Fibroblast of skin of abdomen (primary cell): ENCODE measurements at places on chromosomes 6 and 20.

DNA sequence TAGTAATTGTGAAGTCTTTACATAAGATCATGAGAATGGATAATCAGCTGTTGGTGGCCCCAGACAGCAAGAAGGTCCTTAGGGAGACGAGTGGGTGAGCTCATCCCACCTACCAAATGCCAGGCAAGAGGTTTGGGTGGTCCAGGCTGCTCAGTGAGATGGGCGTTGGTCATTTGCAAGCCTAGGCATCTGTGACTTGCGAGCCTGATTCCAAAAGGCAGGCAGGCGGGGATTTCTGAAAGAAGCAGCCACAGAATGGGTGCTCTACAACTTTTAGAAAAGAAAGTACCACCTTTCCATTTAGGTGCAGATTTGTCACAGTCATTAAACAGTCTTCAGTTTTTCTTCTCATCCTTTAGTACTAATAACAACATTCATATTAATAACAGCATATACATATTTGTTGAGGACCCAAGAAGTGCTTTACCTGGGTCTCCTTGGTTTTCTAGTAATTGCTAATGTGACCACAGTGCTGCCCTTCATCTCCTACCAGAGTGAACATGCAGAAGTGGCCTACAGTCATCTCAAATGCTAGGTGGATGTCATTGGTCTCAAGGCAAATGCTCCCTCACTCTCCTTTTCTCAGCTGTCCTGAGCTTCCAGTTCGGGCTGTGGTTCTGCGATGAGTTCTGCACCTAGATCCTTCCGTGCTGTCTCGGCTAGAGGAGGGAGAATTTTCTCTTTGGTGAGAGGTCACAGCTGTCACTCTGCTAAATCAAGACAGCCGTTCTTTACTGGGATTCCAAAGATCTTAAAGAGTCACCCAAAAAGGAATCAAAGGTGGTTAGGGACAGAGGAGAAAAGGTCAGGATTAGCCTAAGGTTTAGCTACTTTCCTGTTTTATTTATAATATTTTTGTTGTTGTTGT lies 2.7 kb downstream of the WRNIP1 start:
- DNase-seq: no peak

- DNase-seq: peak; percentile 31
These were observed 36.8 kb downstream of the NCR2 start for GRCh38 chr6:41371992-41372831.

DNA sequence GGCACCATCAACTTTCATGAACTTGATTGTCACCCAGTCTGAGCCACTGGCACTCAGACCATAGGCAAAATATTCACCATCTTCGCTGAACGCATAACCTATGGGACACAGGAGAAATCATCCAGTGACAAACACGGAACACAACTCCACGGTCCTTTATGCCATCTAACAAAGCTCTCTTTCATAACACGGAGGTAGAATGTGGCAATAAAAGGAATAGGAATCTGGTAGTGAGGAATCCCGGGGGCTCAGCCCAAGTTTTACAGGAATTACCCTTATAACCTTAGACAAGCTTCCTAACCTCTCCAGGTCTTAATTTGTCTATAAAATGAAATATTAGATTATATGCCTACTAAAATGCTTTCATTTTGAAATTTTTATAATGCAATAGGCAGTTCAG lies 29.4 kb downstream of the PREP start:
- DNase-seq: no peak

DNA sequence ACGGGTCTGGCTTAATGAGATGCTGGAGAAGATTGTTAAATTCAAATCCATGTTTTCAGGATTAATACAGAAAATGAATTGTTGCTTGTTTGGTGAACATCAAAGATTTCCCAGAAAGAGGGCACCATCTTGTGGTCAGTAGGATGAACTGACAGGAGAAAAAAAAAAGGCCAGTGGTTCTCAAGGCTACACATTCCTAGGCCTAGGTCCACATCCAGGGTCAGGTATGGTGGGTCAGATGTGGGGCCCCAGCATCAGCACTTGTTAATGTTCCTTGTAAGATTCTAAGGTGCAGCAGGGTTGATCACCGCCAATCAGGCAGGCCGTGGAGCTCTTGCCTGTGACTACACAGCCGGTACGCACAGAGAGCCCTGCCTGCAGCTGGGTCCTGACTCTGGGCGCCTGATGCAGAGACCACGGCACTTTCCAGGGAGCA lies 34.0 kb upstream of the FOXO3 start:
- DNase-seq: peak; percentile 39

GRCh38 chr6:77019081-77019480 lies 444.2 kb downstream of the HTR1B start:
- no peak for DNase-seq

GRCh38 chr20:37567331-37567665 lies 39.6 kb upstream of the BLCAP start:
- no peak for DNase-seq

- DNase-seq: peak; percentile 20
These were observed 59.5 kb downstream of the TBC1D32 start for GRCh38 chr6:121274666-121275295.

DNA sequence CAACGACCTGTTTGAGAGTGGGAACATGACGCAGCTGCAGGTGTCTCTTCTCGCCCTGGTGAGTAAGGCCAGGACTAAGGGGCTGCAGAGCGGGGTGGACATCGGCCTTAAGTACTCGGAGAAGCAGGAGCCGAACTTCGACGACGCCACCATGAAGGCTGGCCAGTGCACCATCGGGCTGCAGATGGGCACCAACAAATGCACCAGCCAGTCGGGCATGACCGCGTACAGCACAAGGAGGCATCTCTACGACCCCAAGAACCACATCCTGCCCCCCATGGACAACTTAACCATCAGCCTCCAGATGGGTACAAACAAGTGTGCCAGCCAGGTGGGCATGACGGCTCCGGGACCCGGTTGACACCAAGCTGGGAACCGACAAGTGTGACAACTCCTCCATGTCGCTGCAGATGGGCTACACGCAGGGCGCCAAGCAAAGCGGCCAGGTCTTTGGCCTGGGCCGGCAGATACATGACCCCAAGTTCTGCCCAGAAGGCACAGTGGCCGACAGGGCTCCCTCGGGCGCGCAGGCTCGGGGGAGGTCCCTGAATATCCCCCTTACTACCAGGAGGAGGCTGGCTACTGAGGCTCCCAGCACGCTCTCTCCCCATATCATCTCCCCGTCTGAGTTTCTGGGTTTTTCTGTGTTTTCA lies 15.9 kb upstream of the AMD1 start:
- no peak for DNase-seq

- DNase-seq: no peak
These were observed 168.5 kb downstream of the MYLK4 start for GRCh38 chr6:2582268-2582667.

DNA sequence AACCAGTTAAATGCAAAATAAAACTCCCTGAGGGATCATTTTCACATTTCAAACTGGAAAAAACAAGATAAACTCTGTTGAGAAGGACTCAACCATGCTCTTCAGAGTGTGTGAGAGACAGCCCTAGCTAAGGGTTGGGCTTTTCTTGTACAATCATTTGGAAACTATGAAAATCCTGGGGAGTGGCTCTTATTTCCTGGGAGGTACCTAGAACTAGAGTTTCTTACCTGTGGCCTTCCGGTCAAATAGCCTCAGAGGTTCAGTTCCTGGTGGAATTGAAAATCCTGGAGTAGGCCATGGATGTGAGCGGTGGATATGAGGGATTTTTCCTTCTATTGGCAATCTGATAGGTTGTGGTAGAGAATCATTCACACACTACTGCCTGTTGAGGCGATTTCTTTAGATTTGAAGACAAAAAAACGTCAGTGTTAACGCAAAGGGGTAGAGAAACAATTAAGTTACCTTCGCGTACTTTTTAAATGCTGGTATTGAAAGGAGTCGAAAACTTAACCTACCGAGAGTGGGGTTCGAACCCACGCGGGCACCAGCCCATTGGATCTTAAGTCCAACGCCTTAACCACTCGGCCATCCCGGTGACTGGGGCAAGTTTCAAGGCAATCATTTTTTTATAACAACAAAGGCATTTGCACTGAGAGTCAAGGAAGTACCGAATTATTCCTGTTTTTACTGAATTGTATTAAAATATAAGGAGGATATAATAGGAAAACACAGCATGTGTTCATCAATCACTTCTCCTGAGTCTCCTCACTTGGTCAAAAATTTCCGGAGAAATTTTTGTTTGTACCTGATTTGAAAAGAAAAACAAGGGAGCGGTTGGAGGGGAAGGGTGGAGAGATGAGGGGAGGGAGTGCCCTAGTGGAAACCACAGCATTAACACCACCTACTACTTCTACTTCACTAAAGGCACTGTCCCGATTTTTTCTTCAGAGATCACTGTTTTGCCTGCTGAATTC lies 191.3 kb downstream of the OR2B2 start:
- no peak for DNase-seq

GRCh38 chr6:135876058-135876457 lies 24.6 kb downstream of the PDE7B start:
- no peak for DNase-seq

DNA sequence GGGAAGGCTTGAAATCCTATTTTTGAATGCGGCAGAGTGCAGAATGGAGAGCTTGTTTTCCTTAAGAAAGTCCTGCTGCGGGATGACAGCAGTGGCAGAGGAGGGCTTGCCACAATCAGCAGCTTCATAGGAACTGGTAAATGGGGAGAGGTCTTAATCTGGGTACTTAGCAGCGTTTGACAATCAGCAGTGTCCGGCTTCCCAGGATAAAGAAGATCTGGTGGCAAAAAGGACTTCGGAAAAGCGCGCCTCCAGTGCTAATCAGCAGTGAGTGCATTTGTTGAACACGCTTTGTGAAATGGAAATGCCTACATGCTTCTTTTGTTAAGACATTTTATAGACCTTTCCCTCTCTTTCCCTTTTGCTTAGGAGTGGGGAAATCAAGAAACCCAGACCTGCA lies 735.7 kb downstream of the QKI start:
- DNase-seq: no peak

- DNase-seq: peak; percentile 78
These were observed 56.2 kb upstream of the EDN1 start for GRCh38 chr6:12233693-12234571.

DNA sequence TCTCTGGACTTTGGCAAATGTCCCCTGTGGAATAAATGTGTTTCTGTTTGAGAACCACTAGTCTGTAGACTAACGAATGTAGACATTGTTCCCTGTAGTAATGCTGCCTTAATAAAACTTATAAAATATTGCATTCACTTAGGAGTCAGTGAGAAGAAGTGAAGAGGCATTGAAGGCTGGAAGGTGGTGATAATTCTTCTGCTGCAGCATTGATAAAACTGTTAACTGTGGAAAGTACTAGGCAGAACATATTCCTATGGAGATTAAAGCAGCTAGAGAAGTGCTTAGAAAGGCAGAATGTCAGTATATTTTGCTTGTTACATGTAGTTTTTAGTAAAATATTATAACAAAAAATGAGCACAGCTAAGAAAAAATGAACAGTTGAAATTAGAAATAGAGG lies 4.8 kb downstream of the PGK2 start:
- no peak for DNase-seq

GRCh38 chr20:49136817-49137571 lies 51.1 kb downstream of the STAU1 start:
- DNase-seq: no peak

DNA sequence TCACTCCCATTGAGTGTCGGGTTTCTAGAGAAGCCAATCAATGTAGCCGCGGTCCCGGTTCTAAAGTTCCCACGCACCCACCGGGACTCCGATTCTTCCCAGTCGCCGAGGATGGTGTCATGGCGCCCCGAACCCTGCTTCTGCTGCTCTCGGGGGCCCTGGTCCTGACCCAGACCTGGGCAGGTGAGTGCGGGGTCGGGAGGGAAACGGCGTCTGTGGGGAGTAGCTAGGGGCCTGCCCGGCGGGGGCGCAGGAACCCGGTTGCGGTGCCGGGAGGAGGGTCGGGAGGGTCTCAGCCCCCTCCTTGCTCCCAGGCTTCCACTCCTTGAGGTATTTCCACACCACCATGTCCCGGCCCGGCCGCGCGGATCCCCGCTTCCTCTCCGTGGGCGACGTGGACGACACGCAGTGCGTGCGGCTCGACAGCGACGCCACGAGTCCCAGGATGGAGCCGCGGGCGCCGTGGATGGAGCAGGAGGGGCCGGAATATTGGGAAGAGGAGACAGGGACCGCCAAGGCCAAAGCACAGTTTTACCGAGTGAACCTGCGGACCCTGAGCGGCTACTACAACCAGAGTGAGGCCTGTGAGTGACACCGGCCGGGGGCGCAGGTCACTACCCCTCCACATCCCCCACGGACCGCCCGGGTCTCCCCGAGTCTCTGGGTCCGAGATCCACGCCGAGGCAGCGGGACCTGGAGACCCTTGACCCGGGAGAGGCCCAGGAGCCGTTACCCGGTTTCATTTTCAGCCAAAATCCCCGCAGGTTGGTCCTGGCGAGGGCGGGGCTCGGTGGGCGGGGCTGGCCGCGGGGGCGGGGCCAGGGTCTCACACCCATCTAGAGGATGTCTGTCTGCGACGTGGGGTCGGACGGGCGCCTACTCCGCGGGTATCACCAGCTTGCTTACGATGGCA lies 35.2 kb upstream of the HLA-G start:
- peak; percentile 1 for DNase-seq

DNA sequence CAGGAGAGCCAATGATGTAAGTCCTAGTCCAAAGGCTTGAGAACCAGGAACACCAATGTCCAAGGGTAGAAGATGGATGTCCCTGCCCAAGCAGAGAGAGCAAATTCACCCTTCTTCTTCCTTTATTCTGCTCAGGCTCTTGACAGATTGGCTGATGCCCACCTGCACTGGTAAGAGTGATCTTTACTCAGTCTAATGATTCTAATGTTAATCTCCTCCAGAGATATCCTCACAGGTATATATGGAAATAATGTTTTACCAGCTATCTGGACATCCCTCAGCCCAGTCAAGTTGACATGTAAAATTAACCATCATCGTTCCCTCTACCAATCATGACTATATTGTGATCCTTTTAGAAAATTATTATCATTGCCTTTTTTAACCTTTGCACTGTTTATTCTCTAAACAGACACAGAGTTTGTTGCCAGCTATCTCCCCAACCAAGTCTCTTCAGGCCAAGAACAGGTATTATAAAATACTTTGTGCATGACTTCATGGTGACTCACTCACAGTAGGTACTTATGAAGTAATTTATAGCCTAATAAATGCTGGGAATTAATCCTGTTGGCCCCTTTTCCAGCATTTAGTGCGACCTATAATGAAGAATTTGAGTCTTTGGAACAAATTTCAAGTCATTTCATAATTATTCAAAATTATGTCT lies 26.2 kb upstream of the TSHZ2 start:
- DNase-seq: no peak
